GM23338 (cell line): ENCODE measurements at places on chromosomes 1 and 21.

GRCh38 chr1:17437260-17437579 lies 2.3 kb downstream of the RCC2 start:
- DNase-seq: no peak

- DNase-seq: no peak
Observed at GRCh38 chr1:221768444-221769066, 26.7 kb upstream of the DUSP10 start.

GRCh38 chr1:53862507-53862906 lies 24.4 kb upstream of the NDC1 start:
- DNase-seq: no peak

DNA sequence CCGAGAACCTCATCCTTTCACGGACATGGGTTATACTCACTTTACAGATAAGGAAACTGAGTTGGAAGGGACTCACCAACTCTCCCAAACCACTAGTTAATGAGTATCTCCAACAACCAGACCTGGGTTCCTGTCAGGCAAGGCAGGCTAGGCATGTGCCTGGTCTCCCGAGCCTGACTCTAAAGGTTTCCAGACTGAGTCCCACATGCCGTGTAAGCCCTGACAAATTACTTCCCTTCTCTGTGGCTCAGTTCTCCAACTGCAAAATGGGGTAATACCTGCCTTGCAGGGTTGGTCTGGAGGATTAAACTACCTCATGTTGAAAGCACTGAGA lies 34.3 kb downstream of the SSBP3 start:
- DNase-seq: no peak

GRCh38 chr1:201861448-201861847 lies 27.2 kb upstream of the SHISA4 start:
- DNase-seq: no peak

DNA sequence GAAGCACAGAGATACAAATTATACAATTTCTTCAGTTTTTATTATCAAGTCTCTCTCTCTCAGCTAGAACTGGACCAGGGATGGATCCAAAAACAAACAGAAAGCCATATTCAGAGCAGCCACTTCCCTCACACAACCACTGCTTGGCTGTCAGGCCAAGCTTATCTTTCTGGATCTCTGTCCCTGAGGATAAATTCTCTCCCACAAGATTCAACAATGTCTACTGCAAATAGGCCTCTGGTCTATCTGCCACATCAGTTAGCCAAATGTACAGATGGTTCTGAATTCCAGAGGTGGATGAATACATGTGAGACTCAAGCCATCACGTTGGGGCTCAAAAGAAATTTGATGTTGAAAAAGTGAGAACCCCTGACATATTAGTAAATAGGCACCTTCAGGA lies 350.9 kb downstream of the LTN1 start:
- DNase-seq: no peak

GRCh38 chr1:161772397-161772796 lies 6.3 kb downstream of the ATF6 start:
- DNase-seq: no peak
